ENCODE measurements at places on chromosomes 3 and 15.

DNA sequence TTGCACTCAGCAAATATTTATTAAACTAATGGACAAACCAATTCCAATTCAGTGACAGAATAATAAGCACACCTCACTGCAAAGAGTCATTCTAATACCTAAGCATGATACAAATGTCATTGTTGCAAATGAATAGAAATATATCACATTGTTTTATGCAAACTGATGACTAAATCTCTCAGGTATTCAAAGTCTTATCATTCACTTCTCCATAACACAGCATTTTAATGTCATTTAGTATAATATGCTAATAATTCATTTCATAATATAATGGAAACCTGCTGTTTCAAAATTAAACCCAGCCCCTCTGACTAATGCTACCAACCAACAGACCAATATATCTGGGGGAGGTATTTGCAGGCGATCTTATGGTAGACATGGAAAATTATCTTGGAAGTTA is 71.8 kb downstream of the FGF7 start:
- no peak for DNase-seq

- DNase-seq = no peak
Measured at GRCh38 chr3:88231207-88231606, 81.4 kb downstream of the C3orf38 start.

DNA sequence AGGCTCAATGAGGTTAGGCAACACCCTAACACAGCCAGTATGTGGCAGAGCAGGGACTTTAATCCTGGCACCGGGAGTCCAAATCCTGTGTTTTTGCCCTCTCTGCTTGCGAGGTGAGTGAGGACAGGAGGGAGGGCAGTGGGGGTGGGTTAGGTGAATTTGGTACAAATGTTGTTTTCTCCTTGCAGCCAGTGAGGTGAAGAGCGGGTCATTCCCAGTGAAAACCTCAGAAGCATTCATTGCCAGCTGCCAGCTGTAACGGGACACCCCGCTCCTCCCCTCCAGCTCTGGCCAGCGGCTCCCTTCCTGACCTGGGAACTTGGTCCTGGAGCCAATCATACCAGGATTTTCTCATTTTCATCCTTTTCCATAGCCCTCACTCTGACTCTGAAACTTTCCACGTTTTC is 45.7 kb upstream of the RAB6B start:
- DNase-seq = no peak

DNA sequence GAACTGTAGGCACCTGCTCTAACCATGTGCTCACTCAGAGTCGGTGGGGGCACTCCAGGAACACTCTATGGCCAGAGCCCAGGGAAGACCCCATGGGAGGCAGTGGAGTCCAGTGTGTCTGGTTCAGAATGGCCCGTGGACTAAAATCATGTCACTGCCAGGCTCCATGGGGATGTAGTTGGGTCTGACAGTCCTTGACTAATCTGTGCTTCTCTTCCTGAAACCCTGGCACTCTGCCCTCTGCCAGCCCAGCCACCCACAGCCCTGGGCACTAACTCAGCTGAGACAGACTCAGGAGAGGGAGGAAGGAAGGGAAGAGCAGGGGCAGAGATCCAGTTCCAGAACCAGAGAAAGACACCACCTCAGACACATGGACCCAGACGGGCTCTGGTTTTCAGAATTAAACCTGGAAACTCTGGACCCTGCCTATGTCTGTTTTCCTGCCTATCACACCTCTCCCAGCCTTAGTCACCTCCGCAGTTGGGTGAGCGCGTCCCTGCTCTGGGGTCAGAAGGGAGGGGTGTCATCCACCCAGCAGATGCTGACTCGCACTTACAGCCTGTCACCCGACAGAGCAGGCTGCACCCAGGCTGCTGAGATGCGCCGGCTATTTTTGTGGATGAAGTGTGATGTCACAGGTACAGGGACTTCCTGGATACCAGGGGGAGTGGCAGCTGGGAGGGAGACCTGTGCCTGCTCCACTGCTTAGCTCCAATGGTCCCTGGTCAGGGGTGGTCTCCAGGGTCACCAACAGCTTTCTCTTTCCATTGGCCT is 56.8 kb upstream of the INSYN1 start:
- no peak for DNase-seq

GRCh38 chr15:40595773-40596172 is 1.7 kb downstream of the KNL1 start:
- DNase-seq = no peak

GRCh38 chr15:46317029-46317428 is 682.2 kb downstream of the SQOR start:
- no peak for DNase-seq

DNA sequence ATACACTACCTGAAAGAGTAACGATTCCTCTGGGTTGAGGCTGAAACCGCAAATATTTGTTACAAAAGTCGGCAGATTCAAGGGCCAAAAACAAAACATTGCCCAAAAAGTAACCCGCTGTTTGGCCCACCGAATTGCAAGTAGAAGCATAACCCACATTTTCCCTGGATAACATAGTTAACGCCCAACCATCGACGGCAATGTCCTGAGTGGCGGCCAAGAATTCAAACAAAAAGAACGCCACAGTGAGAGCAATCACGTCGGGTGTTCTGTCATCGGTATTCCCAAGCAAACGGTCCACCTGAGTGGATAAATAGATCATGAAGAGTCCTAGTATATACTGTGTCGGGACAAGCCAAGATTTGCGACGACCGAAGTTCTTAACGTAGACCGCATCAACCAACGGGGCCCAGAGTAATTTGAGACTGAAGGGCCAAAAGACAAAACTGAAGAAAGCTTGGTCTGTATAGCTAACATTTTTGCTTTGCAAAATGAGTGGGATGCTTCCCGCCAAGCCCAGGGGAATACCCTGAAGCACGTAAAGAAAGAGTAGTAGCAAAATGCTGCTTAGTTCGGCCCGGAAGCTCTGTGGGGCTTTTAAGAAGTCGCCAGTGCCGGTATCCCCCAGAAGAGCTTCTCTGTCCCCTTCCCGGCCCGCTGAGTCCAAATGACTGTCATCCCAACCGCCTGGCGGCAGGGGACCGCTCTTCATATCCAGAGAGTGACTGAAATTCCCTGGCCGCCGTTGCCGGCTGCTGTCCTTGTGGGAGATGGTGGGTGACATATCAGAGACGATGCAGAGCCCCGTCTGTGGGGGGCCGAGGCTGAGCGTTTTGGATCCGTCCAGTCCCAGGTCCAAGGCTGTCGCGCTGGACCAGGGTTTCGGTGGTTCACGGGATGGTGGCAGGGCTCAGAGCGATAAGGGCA is 750 bp downstream of the SLC33A1 start:
- no peak for DNase-seq

GRCh38 chr3:150391161-150391560 is 16.9 kb upstream of the TSC22D2 start:
- no peak for DNase-seq

Data from activated CD8-positive, alpha-beta memory T cell treated with anti-CD3 and anti-CD28 coated beads for 4 hours (primary cell).